Neural progenitor cell (in vitro differentiated cells): ENCODE measurements at places on chromosomes 7 and 10.

GRCh38 chr7:157404845-157405481, 68.2 kb downstream of the DNAJB6 start:
- no peak for DNase-seq

- DNase-seq = peak; percentile 80
Measured at GRCh38 chr10:70584909-70585544, 17.5 kb downstream of the PRF1 start.

- no peak for DNase-seq
Measured at GRCh38 chr10:6995831-6996230, 415.0 kb downstream of the SFMBT2 start.

- no peak for DNase-seq
Measured at GRCh38 chr7:4233146-4233545, 448.9 kb upstream of the FOXK1 start.

DNA sequence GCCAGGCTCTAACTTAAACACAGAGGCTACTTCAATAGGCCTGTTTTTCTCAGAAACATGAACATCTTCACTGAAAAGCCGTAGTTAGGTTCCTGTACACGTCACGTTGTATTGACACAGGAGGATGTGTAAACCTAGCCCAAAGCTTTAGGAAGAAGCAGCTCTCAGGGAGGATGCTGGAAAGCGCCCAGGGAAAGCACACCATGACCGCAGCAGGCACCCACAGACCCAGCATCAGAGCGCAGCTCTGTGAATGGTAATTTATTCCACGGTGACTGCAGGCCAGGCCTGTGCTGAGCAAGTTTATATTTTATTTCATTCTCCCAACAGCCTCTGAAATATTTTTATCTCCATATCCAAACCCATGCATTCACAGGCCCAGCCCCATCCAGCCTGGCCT, 51.1 kb downstream of the ASB13 start:
- DNase-seq = no peak

GRCh38 chr7:148234715-148235114, 355.9 kb upstream of the C7orf33 start:
- no peak for DNase-seq

- no peak for DNase-seq
Measured at GRCh38 chr10:133016493-133017202, 71.1 kb upstream of the ADGRA1 start.

- DNase-seq = peak; percentile 77
Measured at GRCh38 chr10:122374859-122375678, 561 bp downstream of the PLEKHA1 start.

DNA sequence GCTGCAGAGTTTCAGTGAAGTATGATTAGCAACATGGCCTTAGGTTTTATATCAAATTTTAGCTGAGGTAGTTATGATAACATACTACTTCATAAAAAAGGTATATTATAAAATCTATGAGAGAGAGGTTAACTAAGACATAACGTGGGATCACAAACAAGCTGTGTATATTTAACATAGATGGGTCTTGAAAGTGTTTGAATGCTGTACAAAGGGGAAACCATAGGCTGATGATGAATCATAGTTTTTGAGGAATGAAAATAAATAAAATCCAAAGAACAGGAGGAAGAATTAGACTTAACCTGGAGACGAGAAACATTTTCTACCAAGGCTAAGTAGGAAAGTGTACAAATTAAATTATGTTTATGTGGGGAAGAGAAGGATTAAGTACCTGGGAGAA, 119.0 kb downstream of the GNAI1 start:
- no peak for DNase-seq

DNA sequence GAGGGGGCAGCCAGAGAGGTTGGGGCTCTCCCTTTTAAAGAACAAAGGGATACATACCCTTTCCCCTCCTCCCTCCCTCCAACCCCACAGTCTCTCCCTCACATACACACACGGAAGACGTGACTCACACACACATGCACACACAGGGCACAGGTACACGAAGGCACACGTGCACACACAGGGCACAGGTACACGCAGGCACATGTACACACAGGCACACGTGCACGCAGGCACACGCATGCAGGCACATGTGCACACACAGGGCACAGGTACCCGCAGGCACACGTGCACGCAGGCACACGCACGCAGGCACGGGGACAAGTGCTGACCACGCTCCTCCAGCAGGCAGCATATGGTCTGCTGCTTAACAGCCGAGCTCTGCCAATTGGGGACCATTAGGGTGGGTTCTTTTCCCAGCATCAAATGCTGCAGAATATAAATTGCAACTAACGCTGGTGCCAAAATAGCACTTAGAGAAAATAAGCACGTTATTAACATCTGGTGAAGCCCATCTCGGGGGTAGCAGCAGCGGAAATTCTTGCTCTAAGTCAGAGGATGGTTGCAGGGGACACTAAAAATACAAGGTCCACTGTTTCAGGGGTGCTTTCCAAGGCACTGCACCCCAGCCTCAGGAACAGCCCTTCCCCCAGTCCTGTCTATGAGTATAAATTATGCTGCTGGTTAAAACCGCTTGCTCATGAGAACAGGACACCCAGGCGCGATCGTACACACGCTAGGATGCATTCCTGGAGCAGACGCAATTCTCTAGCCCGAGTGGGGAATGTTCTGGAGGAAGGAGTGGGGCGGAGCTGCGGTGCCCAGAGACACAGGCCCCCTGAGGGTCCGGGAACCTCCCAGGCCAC, 55.2 kb upstream of the TNRC18 start:
- no peak for DNase-seq

DNA sequence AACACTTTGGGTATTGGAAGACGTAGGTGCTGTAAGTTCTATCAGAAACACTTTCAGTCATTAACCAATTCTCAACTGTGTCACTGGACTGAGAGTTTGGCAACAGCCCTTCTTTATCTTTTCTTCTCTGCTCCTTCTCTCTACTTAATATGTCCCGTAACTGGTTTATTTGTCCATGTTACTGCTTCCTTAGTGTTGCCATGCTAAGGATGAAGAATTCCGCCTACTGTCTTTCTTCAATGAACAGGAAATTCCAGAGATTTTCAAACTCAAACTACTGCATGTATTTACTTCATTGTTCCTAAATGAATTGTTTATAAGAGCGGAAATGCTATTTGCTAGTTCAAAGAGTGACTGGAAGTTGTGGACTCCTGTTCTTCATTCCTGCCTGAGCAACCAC, 143.7 kb downstream of the TAX1BP1 start:
- DNase-seq = no peak

DNA sequence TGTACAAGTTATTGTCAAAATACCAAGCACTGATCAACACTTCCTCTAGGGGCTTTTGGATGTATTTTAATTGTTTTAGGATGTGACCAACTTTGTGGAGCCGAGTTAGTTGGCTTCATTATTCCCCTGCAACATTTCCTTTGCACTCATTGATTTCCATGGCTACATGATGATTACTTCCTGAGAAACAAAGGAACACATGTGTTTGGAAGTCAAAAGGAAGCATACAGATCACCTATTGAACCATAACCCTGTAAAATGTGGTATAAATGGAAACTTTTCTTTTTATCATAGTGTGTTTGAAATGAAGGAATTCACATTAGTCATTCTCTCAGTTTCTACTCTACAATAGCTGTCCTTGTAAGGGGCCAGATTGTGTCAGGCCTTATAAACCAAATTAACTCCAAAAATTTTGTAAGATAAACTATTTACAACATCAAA, 32.2 kb upstream of the EXOC6 start:
- DNase-seq = no peak

- no peak for DNase-seq
Measured at GRCh38 chr7:1007901-1008300, 24.9 kb downstream of the CYP2W1 start.

GRCh38 chr10:28327491-28327880, 24.6 kb upstream of the MPP7 start:
- DNase-seq = no peak

GRCh38 chr7:32577421-32577820, 82.1 kb downstream of the AVL9 start:
- DNase-seq = no peak

DNA sequence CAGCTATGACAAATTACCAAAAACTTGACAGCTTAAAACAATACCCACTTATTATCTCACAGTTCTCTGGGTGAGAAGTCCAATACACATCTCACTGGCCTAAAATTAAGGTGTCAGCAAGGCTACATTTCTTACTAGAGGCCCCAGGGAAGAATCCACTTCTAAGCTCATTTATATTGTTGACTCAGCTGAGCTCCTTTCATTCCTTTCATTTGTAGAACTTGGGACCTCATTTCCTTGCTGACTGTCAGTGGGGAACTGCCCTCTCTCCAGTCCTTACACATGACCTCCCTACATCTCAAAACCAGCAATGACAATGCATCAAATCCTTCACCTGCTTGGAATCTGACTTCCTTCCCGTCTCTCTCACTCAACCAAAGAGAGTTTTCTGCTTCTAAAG, 240.3 kb downstream of the IPMK start:
- DNase-seq = peak; percentile 4

DNA sequence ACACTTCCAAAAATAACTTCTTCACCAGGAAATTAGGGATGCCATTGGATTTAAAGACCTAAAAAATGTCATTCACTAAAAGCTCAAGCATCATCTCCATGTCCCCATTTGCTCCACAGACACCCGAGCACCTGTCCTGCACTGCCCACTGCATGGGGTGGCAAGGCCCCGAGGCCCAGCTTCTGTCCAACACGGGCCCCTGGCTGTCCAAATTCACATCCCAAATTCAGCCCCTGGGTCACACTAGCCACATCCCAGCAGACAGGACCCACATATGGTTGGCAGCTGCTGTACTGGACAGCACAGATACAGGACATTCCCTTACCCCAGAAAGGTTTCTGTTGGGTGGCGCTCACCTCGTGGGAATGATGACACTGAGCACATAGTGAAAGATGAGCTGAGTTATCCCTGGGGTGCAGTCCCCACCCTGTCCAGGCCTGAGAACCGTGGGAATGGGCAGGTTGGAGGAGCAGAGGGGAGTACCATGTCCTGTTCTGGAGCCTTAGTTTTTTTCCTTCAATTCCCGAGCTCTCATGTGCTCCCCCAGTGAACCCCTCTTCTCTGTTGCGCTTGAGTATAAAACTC, 55.3 kb downstream of the CSGALNACT2 start:
- no peak for DNase-seq
